HFF-Myc (cell line): ENCODE measurements at places on chromosomes 6 and 20.
A peak's percentile ranks its signal among the peaks of the same experiment; 100 is the strongest.

DNA sequence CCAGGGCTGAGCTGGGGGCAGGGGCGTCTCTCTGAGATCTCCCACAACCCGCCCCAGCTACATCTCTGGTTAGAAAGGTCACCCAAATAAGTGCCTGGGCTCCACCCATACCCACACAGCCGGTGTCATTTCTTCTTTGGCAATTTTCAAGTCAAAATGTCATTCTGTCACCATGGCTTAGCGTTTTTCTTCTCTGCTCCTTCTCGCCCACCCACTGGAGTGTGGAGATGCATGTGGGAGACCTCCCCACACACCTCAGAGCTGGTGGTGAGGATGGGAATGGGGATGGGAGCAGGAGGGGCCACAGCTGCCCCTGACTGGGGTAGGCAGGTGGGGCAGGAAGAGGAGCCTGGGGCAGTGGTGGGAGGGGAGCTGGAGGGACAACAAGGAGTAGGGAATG is 63.1 kb downstream of the CPNE5 start:
- DNase-seq: no peak

- no peak for DNase-seq
These were observed 61.3 kb downstream of the ANKRD6 start for GRCh38 chr6:89494131-89494793.

- DNase-seq: no peak
These were observed 32.4 kb upstream of the AAR2 start for GRCh38 chr20:36203861-36204260.

- DNase-seq: no peak
These were observed 277.9 kb upstream of the BMP2 start for GRCh38 chr20:6489361-6490171.

- no peak for DNase-seq
These were observed 46.1 kb downstream of the PRKN start for GRCh38 chr6:162681447-162681846.

- DNase-seq: no peak
These were observed 62.4 kb upstream of the TNFAIP3 start for GRCh38 chr6:137804637-137805036.

DNA sequence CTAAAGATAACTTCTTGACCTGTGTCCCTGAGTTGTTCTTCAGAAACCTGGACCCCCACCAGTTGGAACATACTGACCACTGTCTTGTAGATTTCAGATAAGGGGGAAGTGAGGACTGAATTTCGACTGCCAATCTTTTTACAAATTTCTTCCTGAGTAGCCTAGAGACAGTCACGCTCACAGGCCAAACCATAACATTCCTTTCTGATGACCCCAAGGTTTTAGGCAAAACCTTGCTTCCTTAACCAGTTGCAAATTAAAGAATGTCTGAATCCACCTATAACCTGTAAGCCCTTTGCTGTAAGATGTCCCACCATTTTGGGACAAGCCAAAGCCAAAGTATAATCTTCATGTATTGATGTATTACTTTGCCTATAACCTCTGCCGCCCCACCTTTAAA is 306.9 kb downstream of the LRFN2 start:
- DNase-seq: no peak

- DNase-seq: no peak
These were observed 117.3 kb downstream of the CRYBG1 start for GRCh38 chr6:106477790-106478189.

- DNase-seq: peak; percentile 77
These were observed 101.4 kb downstream of the ADGB start for GRCh38 chr6:146700078-146700686.

DNA sequence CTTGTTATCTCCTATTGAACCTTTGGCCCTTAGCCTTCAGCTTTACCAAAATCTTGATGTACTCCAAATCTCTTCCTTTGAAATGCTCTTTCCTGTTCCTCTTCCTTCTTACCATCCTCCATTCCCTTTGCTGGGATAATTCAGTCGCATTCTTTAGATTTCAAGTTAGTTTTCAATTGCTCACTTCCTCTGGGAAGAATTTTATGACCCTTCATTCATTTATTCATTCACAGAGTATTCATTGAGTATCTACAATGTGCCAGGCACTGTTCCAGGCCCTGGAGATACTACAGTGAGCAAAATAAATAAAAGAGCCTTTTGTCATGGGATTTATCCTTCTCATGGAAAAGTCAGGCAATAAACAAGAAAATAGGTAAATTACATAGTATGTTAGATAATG is 548.2 kb upstream of the FLRT3 start:
- DNase-seq: no peak

DNA sequence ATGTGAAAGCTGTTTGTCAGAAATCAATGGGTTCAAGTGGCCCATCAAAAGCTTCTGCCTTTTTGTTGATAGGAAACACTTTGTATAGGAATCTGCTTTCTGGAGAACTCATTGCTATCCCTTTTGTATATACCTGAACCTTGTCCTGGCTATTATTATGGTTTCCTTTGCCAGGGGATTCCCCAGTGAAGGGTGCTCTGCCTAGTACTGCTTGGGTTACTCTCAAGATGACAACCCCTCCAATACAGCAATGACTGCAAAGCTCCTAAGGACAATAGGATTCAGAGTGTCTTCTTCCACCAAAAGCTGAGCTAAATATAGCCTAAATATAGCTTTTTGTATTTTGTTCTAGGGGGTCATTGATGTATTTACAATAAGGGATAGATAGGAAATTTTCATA is 54.0 kb upstream of the PTPRK start:
- DNase-seq: no peak

DNA sequence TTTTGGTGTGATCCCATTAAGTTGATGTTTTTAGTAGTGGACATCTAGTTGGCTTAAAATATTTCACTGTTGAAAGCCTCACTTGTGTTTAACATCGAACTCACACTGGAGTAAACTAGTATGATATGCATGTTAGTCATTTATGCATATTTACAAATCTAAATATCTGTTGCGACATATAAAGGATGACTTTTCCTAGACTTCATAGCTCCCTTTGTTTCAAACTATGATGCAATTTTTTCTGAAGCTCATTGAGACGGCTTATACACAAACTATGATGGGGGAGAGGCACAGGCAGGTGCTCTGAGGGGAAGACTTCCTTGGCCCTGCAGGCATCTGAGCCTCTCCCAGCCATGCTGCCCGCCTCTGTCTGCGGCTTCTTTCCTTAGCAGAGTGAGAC is 11.8 kb upstream of the FOXC1 start:
- no peak for DNase-seq

DNA sequence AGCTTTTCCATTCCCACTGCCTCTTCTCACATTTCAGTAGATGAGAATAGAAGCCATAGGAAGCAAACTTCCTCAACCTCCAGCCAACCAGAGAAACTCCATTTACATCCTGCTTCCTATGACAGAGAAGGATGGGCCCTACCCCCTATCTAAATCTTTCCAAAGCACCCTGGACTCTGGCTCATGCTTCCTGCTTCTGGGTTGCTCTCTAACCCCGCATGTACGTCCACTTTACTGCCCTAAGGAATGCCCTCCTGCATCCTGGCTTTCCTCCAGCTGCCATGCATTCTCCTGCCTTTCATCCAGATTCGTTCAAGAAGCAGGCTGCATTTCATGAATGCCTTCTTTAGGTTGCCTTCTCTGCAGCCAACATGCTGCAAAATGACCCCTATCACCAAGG is 91.9 kb downstream of the FAM217A start:
- peak; percentile 14 for DNase-seq

DNA sequence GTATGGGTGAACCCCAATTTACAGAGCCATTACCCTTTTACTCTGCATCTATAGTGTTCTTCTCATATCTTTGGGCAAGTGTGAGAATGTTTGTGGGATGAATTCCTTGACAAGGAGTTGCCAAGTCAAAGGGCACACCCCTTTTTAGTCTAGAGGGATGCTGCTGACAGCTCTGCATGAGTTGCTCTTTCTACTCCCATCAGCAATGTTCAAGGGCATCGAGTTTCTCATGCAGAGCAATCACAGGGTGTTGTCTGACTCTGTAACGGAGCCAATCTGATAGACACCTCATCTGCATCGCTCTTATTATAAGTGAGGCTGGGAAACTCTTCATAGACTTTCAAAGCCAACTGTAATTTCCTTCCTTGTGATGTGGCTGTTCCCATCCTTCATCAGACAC is 77.4 kb downstream of the EDN3 start:
- DNase-seq: no peak

- no peak for DNase-seq
These were observed 30.2 kb upstream of the MRPS18A start for GRCh38 chr6:43717822-43718221.

GRCh38 chr6:159093609-159094443 is 49.0 kb upstream of the TAGAP start:
- DNase-seq: no peak

DNA sequence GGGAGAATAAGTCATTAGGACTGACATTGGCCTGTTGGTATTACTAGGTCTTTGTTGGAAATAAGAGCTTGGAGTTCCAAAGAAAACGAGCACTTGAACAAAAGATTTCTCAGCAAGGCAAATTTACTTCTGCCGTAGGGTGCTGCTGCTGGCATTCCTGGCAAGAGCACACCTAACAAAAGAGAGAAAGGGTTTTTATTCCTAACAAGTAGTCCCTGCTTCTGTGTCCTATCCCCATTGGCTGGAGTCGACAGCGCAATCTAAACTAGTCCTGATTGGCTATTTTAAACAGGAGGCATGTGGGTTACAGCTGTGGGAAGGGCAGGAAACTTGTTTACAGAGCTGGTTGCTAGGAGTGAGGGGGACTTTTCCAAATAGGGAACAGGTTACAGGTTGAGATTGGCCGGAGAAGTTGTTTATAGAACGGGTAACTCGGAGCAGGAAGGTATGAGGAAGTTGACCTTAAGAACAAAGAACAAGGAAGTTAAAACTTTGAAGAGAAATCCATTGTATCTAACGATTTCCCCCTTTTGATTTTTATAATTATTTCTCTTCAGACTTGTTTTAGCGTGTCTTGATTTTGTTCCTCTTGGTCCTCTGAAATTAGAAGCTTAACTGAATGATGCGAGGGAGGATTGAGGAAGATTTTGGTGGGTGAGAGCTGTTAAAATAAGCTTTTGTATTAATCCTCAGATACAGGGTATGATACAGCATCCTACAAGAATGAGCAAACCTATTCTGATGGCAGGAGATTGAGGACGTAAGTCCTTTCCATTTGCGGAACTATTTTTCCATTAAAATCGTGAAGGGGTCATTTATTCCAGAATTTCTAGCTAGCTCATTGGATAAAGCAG is 3.4 kb upstream of the ZNFX1 start:
- DNase-seq: no peak

- no peak for DNase-seq
These were observed 82.1 kb upstream of the SRSF6 start for GRCh38 chr20:43375591-43375990.

DNA sequence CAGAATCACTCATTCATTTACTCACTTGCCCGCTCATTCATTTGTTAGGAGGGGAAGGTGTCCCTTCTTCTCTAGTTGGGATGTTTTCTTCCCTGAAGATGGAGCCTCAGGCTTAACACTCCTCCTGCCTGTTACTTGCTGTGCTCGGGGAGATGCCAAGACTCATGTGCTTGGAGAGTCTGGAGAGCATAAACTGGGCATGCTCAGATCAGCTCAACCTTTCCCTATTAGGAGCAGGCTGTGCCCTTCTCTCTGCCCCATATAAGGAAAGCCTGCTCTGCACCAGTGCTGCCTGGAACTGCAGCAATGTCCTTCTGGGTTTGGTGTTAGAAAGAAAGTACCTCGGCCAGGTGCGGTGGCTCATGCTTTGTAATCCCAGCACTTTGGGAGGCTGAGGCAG is 18.0 kb upstream of the UBE2V1 start:
- DNase-seq: no peak

DNA sequence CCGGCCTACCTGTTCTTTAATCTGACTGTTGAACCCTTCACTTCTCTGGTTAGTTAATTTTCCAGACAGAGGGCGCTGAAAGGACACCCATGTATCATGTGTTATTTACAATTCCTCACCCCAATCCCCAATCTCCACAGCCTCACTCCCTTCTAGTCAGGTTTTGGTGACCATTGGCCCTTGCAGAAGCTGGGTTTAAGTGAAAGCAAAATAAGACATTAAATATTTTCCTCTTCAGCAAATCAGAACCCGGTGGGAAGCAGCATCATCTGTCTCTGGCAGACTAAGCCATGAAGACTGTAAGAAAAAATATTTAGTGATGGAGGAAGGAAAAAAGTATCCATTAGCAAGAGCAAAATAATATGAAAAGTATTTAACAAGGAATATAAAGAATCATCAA is 9.4 kb upstream of the HLA-DQA1 start:
- no peak for DNase-seq

DNA sequence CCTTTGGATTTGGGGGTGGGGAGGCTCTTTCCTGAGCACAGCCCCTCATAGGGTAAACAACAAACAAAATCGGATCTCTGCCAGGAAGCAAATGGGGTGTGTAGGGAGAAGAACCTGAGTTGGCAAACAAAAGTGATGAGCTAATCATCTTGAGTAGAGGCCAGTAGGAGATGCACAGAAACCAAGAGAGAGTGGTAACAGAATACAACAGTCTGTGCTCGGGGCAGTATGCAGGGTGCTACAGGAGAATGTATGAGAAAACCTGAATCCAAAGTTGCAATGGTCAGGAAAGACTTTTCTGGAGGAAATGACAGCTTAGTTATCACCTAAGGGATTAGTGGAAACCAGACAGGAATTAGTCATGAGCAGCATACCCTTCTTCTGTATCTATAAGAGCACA is 177.8 kb downstream of the CDKAL1 start:
- DNase-seq: no peak

- no peak for DNase-seq
These were observed 224.8 kb downstream of the SYNDIG1 start for GRCh38 chr20:24694157-24694726.

- no peak for DNase-seq
These were observed 1155.3 kb upstream of the GJE1 start for GRCh38 chr6:140977403-140977802.

DNA sequence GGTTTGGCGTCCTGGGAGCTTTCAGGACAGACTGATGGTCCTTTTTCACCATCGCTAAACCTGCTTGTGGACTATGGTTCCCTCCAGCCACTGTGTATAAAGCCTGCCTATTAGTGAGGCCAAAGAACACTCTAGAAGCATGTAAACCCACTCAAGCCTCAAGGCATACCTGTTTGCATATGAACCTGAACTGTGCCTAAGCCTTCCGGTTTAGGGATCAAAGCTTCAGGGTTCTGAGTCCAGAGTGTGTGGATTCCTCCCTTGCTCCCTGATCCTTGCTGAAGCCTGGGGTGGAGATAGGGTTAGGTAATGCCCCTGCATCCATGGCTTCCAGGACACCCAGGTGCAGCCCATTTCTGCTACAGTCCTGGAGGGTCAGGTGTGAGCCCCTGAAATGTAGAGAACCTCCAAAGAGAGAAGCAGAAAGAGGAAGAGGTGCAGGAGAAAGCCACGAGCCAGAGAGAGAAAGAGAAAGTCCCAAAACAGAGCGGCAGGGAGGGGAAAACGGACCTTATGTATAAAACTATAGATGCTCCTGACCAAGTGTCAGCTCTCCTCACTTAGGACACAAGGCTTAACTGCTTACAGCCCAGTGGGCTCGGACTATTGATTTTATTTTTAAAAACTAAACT is 93.3 kb downstream of the SCML4 start:
- no peak for DNase-seq

- DNase-seq: peak; percentile 40
These were observed 11.5 kb upstream of the ZNF133 start for GRCh38 chr20:18276821-18277220.
